ENCODE measurements at places on chromosomes 7 and 10. TPM values are rescaled to one million over a fixed set of nuclear protein-coding genes. Genes with fewer than 3 reads are reported as not detected.

DNA sequence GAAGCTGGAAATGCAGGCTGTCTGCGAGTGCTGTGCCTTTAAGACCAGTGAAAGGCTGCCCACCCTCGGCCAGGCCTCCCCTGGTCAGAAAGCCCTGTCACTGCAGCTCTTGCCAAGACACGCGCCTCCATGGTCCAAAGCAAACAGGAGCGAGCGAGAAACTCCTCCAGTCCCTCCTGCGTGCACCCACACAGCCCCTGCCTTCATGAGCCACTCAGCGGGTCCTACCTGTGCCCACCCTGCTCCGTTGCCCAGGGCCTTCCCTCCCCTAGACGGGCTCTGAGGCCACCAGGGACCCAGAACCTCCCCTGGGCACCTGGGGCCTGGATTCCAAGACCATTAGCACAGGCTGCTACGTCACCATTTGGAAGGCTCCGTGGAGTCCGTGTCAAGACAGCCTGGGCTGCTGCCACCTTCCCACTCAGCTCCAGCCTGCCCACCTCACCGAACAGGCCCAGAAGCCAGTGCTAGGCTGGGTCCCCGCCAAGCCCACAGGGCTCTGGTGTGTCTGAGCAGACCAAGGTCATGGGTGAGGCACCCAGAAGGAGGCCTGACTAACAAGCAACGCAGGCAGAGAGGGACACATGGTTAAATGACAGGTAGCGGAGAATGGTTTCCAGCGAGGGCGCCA lies 144.5 kb downstream of the NEURL1 start:
- DNase-seq, result no peak

DNA sequence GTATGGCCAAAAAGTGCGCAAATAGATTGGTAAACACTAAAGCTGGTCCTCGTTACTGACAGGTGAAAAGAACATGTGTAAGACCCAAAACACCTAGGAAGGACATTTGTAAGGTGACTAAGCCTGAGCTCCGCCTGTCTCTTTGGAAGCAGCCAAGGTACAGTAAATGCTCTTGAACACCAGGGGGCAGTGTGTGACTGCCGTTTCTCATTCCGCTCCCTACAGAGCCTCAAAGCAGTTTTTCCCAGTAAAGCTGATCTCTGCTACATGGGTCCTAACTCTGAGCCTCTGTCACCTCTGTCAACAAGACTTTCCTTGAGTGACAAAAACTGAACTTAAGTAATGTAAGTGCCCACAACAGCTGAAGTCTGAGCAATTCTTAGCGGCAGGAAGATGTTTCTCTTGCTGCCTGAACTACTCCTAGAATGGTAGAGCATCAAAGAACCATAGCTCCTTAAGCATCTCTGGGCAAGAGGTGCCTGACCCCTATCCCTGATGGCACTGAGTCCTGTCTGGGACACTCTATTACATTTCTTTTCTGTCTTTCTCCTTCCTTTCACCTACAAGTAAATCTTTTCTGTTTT lies 238.0 kb upstream of the INHBA start:
- no peak for DNase-seq

GRCh38 chr7:27129729-27130539 lies 623 bp downstream of the HOXA4 start:
- DNase-seq, result no peak

GRCh38 chr10:62384057-62384446 lies 9.9 kb downstream of the ZNF365 start:
- no peak for DNase-seq

DNA sequence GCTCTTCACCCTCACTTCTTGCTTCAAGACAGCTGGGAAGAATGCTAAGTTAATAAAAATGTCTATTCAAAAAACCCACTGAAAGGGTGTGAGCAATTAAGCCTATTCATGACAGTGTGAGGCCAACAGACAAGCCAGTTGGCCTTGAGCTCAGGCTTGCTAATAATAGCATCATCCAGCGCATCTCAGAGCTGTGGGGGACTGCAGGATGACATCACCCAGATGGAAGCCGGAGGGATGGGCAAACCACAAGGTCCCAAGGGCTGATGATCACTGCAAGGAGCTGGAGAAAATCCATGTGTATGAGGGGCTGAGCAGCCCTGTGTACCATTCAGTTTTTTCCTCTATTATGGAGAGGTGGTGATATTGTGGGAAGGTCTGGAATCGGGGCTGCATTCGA lies 770.4 kb downstream of the TNS3 start:
- DNase-seq, result peak; percentile 37

DNA sequence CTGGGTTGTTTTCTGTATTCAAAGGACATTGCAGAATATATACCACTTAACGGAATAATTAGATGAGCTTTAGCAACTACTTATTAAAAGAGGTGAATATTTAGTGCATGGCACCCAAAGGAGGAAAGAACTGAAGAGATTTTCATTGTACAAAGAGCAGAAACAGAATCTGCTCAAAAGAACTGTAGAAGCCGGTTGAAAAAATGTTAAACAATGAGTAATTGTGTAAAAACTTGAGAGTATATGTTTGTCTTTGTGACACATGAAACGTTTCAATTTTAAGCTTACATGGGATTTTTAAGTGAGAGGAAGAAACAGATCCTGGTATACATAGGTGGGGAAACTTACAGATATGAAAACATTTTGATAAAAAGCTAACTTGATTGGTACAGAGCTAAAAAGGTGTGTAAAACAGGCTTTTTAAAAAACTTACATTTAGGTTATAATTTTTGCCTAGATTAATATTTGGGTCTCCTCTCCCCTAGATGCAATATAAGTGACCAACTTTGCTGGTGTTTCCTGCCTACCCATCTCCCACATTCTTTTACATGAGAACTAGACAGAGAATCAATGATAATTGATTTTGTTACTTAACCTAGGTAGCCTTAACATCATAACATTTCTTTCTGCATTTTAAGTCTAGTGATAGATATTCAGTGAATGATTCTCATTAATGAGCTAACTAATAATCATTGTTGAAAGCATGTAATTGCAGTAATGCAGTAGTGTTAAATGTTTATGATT lies 6.8 kb downstream of the ARL5B start:
- no peak for DNase-seq

DNA sequence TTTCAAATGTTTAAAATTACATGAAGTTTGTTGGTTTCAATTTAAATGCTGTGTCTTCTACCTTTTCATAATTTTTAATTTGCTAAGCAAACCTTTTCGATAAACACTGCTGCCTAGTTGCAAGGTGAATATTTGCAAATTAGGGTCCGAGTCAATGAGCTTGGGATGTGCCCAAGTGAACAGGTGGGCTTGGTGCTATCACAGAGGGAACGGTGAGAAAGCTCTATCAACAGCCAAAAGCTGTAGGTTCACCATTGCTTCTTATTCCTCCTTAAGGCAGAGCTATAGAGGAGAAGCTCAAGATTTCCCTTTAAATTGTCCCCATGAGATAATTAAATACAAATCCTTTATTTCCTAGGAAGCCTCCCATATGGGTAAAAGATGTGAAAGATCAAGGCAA lies 245.3 kb upstream of the CELF2 start:
- DNase-seq, result no peak

GRCh38 chr7:122827763-122828162 lies 58.5 kb downstream of the CADPS2 start:
- no peak for DNase-seq

DNA sequence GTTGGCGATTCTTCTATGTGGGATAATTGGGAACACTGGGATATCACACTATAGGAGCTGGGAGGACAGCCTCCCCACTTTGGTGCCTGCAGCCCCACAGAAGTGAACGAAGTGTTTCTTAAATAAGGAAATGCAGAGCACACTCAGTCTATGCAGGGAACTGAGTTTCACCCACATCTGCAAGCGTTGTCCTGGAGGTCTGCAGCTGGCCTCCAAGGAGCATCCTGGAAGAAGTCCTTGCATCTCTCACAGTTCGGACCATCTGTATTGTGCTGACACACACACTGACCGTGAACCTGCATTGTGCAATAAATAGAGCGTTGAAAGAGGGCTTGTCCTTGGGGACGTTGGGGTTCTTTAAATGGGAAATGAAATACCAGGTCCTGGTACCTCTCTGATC lies 25.8 kb downstream of the LAMB4 start:
- DNase-seq, result no peak

DNA sequence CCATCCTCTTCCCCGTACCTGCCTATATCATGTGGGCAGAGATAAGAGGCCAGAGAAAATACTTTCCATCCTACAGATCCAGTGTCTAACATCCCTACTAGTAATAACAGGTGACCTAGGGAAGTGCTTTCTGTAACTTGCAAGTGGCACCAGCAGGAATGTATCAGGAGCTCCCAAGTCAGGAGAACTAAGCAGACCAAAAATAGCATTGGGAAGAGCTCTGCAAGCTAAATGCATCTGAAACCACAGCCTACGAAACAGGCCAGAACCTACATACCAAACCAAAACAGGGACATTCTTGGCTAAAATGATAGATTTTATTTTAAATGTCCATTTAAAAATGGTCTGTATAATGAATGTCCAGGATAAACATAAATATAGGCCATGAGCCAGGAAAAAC lies 680.8 kb downstream of the PHTF2 start:
- DNase-seq, result no peak

GRCh38 chr10:77899080-77899477 lies 27.5 kb downstream of the DLG5 start:
- DNase-seq, result no peak

GRCh38 chr10:16527452-16527851 lies 5.8 kb upstream of the C1QL3 start:
- DNase-seq, result no peak

- no peak for DNase-seq
These were observed 11.3 kb upstream of the SMURF1 start for GRCh38 chr7:99155211-99155610.

GRCh38 chr7:158368449-158368848 lies 219.2 kb downstream of the PTPRN2 start:
- no peak for DNase-seq

DNA sequence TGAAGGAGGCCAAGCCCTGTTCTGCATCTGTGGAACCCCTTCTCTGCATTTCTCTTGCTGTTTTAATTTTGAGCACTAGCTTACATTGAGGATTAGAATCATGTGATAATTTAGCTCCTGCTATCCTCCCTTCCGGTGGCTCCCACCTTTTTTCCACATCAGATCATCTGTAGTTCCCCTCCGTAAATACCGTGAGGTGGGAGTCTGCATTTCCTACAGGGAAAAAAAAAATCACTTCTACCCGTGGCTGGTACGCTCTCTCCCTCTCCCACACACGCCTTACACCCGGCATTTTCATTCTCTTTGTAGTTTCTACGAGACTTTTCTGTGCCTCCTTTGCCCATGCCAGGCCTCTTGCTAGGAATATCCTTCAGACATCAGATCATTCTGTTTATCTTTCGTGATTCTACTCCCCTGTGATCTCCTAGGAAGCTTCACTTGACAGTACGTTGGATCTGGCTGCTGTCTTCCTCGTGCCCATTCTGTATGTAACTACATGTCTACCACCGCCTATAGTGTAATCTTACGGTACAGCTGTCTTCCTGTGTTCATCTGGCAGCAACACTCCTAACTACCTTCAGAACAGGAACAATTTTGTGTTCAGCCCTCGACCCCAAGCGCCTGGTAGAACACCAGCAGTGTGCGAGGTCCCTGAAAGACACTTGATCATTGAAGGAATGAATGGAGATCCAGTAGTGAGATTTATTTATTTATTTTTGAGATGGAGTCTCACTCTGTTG lies 41.7 kb upstream of the OCM start:
- no peak for DNase-seq

DNA sequence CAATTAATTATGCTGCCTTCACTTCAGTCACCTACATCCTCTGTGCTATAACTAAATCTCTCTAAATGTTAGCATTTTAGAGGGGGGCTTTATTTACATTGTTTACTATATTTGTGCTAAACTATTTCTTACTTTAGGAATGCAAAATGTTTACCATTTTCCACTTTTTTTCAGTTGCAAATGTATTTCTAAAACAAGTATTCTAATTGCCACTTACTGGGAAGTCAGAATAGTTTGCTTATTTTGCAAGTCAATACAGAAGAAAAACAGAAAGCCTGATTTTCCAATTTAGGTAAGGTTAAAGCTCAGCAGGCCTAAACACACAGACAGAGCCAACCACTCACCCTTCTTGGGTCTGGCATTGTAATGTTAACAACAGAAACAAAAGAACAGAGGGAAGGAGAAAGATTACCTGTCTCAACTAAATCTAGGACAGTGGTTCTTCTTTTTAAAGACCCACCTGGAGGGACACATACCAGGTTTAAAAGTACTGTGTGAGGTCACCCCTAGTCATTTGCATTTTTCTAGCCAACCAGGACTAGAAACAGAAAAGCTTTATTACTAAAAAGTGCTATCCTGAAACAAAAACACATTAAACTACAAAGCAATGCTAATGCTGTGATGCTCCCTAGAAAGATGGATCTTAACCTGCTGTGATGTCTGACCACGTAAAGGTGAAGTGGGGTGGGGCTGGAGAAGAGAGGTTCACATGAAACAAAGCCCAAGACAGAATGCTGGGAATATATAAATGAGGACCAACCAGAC lies 178.2 kb downstream of the SLC25A13 start:
- no peak for DNase-seq

DNA sequence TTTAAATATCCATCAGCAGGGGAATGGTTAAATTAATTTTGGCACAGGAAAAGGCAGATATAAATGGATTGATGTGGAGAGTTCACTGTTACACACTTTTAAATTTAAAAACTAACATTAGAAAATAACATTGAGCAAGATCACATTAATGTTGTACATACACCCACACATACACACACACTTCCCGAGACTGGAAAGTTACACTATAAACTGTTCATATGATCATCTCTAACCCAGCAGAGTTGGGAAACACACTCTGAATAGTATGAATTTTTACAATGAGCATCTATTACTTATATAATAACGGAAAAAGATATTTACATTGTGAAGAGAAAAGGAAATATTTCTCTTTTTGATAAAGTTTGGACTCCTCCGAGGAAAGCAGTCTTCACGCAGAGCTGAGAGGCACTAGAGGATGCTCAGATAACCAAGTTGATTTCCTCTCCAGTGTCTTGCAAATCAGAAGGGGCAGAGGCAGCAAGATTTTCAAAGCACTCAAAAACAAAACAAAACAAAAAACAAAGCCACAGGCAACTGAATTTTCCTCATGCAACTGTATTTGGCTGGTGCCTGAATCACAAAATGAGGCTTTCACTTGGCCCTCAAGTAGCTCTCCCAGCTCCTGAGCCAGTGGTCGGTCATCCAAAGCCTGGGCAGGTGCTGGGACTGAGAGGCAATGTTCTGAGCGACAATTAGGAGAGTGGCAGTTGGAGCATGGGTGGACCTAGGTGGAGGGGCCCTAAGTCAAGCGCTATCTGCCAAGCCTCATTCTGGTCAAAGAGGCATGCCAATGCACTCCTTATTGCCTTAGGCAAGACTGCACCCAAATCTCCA lies 10.5 kb upstream of the GATAD1 start:
- DNase-seq, result no peak

Gene OR9A2
- not detected for total RNA-seq

Gene DUSP5
- 76.2 TPM for total RNA-seq

Gene MCMBP
- total RNA-seq, result 58.9 TPM

Gene ZCWPW1
- total RNA-seq, result 3.8 TPM

Gene TAS2R16
- not detected for total RNA-seq

Gene HABP2
- total RNA-seq, result not detected

Gene TMEM229A
- not detected for total RNA-seq

Gene PRRT4
- not detected for total RNA-seq

Gene OR6B1
- not detected for total RNA-seq

Gene PKD1L1
- under 0.01 TPM for total RNA-seq
